ENCODE measurements at places on chromosomes 3 and 15.

DNA sequence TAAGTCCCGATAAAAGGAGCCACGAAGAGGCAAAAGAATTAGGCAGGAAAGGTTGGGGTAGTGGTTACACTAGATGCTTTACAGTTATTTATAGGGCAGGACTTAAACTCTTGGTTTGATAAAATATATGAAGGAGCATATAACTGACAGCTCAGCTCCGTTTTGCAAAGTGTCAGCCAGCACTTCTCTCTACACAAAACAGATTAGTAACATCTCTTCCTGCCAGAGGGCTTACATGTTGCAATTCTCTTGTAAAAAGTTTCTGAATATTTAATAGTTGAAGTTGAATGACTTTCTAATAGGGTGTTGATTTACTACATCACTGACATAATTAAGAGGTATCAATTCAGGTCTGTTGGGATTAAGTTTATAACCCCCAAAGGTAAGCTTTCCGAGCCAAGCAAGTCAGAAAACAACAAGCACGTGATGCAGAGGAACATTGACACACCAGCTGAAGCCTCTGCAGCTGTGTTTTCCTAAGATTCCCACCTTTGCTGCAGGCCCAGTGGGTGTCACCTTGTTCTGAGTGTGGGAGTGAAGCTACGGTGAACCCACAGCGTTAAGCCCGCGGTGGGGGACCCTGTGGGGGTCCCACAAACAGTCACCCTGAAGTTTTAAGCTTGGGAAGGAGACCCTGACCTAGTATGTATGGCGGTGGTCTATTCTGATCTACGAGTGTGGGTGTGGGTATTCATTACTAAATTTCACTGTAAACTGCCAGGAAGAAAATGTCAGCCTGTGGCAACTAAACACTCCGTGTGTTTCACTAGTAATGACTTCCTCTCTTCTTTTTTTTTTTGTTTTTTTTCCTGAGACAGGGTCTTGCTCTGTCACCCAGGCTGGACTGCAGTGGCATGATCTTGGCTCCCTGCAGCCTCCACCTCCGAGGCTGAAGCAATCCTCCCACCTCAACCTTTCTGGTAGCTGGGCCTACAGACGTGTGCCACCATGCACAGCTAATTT, 22.0 kb upstream of the ATP13A3 start:
- no peak for DNase-seq
- no peak overlapping the region for H3K4me3 ChIP-seq
- H3K27ac ChIP-seq, result no peak overlapping the region
- H3K36me3 ChIP-seq, result no peaks in the 10 kb centered on the region
- H3K27me3 ChIP-seq, result no peaks in the 10 kb centered on the region
- H3K4me1 ChIP-seq, result no peaks in the 10 kb centered on the region

GRCh38 chr3:10408680-10409079, 87.8 kb upstream of the SEC13 start:
- H3K27ac ChIP-seq, result no peak overlapping the region
- H3K4me1 ChIP-seq, result peaks cover 3% of the 10 kb centered on the region
- no peak for DNase-seq
- no peaks in the 10 kb centered on the region for H3K27me3 ChIP-seq
- H3K36me3 ChIP-seq, result no peaks in the 10 kb centered on the region
- no peak overlapping the region for H3K4me3 ChIP-seq

- H3K4me1 ChIP-seq, result peaks cover 1% of the 10 kb centered on the region
- H3K27ac ChIP-seq, result no peak overlapping the region
- no peak for DNase-seq
- no peaks in the 10 kb centered on the region for H3K36me3 ChIP-seq
- H3K27me3 ChIP-seq, result peaks cover 3% of the 10 kb centered on the region
Measured at GRCh38 chr3:34073111-34073510, 274.7 kb downstream of the PDCD6IP start.

GRCh38 chr3:172094621-172095557, 55.5 kb downstream of the FNDC3B start:
- peak overlapping the region; percentile 60 for H3K27ac ChIP-seq
- peaks cover 46% of the 10 kb centered on the region for H3K4me1 ChIP-seq
- H3K4me3 ChIP-seq, result no peak overlapping the region
- H3K27me3 ChIP-seq, result no peaks in the 10 kb centered on the region

DNA sequence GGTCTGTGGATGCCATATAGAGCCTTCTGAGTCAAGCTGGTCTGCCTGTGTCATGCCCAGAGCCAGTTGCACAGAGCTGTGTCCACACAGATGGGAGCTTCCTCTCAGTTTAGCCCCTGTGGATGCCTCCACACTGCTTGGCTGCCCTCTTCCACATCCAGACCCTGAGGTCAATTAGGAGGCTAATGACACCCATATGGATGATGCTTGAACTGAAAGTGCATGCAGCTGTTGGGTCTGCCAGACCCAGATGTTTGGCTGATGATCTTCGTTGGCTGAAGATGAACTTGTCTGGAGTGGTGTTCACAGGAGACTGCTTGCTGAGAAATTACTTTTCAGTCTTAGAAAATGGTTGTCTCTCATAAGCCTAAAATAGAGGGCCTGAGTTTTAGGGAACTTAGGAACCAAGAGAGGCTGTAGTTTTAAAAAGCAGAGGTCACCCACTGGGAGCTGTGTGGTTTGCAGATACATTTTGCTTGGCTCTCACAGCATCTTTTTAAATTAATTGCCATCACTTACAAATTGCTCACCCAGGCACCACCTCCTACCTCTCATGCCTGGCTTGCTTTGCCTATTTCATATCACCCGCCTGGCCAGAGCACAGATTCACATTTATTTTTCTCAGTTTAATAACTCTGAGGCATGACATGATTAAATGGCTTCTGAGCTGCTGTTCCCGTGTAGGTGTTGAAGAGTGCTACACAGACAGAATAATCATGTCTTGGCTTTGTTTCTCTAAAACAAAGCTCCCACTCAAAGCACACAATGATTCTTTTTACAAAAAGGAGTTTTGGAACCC, 176.1 kb downstream of the MINAR1 start:
- H3K27ac ChIP-seq, result no peak overlapping the region
- H3K4me3 ChIP-seq, result no peak overlapping the region
- DNase-seq, result no peak

GRCh38 chr3:166554023-166554422, 716.8 kb upstream of the BCHE start:
- H3K27ac ChIP-seq, result no peak overlapping the region
- H3K27me3 ChIP-seq, result no peaks in the 10 kb centered on the region
- no peaks in the 10 kb centered on the region for H3K4me1 ChIP-seq

- no peaks in the 10 kb centered on the region for H3K27me3 ChIP-seq
- H3K27ac ChIP-seq, result no peak overlapping the region
- H3K4me1 ChIP-seq, result peaks cover 34% of the 10 kb centered on the region
- no peak for DNase-seq
- peaks cover 48% of the 10 kb centered on the region for H3K36me3 ChIP-seq
Measured at GRCh38 chr3:12998648-12999047, 74.6 kb downstream of the IQSEC1 start.

- no peaks in the 10 kb centered on the region for H3K27me3 ChIP-seq
- no peak overlapping the region for H3K27ac ChIP-seq
- no peak for DNase-seq
- H3K36me3 ChIP-seq, result no peaks in the 10 kb centered on the region
- no peak overlapping the region for H3K4me3 ChIP-seq
Measured at GRCh38 chr3:7950890-7951289, 550.7 kb upstream of the LMCD1 start.

GRCh38 chr3:128351546-128351945, 115.1 kb downstream of the DNAJB8 start:
- DNase-seq, result no peak
- H3K36me3 ChIP-seq, result no peaks in the 10 kb centered on the region
- H3K27me3 ChIP-seq, result no peaks in the 10 kb centered on the region
- no peaks in the 10 kb centered on the region for H3K4me1 ChIP-seq
- H3K27ac ChIP-seq, result no peak overlapping the region

- no peak for DNase-seq
- peaks cover 17% of the 10 kb centered on the region for H3K27me3 ChIP-seq
- H3K27ac ChIP-seq, result no peak overlapping the region
- no peaks in the 10 kb centered on the region for H3K36me3 ChIP-seq
- H3K4me1 ChIP-seq, result peaks cover 15% of the 10 kb centered on the region
- no peak overlapping the region for H3K4me3 ChIP-seq
Measured at GRCh38 chr3:140712301-140712700, 34.4 kb downstream of the TRIM42 start.

DNA sequence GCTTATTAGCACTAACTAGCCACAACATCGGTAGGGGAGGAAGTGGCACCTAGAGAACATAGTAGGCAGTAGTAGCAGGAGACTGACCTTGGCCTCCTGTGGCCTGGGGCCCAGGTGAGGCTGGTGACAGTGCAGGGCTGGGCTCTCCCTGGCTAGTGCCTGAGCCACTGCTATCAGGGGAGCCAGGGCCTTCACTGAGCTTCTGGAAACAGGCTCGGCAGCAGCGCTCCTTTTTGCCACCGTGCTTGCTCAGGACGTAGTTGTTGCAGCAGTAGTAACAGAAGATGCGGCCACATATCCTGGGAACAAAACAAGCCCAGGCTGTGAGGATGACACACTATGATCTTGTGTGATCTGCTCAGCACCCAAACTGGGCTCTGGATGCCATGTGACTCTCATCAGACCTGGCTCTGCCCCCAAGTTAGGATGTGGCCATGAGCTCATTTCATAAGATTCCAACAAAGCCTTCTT, 15.1 kb downstream of the CXCR6 start:
- no peak for DNase-seq
- H3K36me3 ChIP-seq, result peaks cover 96% of the 10 kb centered on the region
- H3K4me3 ChIP-seq, result no peak overlapping the region

DNA sequence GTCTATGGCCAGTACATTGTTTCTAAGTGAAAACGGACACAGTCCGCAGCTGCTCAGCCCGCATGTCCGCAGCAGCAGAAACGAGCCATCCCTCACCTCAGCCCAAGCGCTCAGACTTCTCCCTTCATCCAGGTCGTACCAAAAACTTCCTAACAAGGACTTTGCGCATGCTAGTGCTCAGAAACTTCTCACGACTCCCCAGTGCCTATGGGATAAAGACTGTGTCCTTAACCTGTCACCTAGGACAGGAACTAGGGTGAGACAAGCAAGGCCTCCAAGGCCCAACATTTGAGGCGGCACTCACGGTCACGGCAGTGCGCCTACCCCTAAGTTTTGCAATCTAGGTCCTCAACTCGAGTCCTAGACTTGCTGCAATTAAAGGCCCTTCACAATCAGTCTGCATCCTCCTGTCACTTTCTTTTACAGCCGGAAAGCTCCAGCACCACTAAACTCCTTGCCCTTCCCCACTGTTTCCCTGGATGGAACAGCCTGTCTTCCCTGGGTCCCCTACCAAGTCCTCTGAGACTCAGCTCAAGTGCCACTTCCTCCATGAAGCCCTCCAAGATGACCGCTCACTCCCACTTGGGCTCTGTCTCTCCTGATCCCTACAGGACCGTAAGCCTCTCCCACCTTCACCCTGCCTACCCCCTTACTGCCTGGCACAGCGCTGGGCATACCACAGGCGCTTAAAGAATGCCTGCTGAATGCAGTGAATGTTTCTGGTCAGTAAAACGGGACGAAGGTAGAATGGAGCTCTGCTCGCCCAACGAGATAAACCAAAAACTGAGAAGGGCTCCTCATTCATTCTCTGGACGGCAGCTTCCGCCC, 1.2 kb downstream of the CLN6 start:
- no peak for DNase-seq
- H3K27ac ChIP-seq, result peak overlapping the region; percentile 76
- H3K36me3 ChIP-seq, result peaks cover 27% of the 10 kb centered on the region
- H3K27me3 ChIP-seq, result no peaks in the 10 kb centered on the region

DNA sequence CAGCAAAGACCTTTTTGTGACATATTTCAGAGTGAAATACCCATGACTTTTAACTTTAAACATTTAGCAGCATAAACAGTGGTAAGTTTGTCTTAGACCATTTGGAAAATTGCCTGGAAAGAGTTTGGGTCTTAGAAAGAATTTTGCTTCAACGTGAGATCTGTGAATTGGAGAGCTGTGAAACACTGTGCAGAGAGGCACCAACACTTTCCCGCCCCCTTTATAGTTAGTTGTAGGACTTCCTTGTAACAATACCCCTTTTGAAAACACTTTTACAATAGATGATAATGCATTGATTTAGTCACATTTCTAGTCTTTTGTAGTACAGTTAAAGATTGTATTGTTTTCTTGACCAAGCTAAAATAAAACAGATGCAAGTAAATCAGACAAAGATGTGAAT, 43.5 kb upstream of the MBNL1 start:
- no peak for DNase-seq
- no peak overlapping the region for H3K4me3 ChIP-seq
- no peak overlapping the region for H3K27ac ChIP-seq
- H3K4me1 ChIP-seq, result peaks cover 37% of the 10 kb centered on the region
- no peaks in the 10 kb centered on the region for H3K36me3 ChIP-seq
- no peaks in the 10 kb centered on the region for H3K27me3 ChIP-seq

GRCh38 chr3:192916371-192917027, 1.2 kb downstream of the MB21D2 start:
- H3K27ac ChIP-seq, result peak overlapping the region; percentile 87
- DNase-seq, result no peak
- peaks cover 26% of the 10 kb centered on the region for H3K36me3 ChIP-seq
- peak overlapping the region; percentile 97 for H3K4me3 ChIP-seq

DNA sequence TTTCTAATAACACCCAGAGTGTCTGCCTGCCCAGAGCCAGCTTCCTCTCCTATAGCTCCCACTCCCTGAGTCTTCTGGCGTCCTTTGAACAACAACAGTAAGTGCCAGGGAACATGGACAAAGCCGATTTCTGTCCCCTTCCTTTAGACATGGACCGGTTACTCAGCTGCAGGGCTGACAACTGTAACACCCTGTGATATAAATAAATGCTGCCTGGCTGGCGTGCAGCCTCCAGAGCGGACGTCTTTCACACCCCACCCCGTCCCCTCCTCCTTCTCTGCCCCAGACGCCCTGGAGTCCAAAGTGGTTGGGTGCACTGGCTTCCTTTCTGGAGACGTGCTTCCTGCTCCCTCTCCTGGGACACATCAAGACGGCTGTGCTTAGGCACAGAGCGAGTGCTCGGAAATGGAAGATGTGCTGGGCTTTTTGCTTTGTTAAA, 281.9 kb upstream of the LRRFIP2 start:
- no peak for DNase-seq
- no peaks in the 10 kb centered on the region for H3K36me3 ChIP-seq
- no peak overlapping the region for H3K4me3 ChIP-seq
- peaks cover 4% of the 10 kb centered on the region for H3K4me1 ChIP-seq

DNA sequence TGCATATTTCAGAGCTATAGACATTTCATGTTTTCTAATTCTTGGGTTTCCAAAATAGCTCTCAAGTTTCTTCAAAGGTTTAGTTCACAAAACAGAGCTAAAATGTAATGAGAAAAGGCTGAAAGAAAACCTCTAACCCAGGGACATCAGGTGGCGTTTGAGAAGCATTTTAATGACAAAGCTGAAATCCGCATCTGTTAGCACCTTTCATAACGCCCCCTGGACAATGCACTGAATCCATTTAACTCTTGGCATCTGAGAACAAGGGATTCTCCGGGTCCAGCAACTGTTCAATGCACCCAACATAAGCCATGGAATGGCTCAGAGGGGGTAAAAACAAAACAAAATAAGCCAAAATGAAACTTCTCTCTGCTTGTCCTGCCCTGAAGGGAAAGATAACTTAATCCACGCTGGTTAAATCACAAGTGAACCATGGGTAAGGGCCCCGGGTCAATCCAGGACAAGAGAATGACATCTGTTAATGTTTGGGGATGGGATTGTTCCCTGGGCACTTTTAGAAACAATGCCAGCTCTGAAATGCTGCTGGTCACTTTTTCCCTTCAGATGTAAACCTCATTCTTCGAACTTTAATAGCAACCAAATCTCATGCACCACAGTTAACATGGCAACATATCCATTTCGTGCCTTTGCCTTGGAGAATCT, 466.2 kb upstream of the ADAMTS9 start:
- H3K4me1 ChIP-seq, result no peaks in the 10 kb centered on the region
- H3K27me3 ChIP-seq, result no peaks in the 10 kb centered on the region
- no peak for DNase-seq
- H3K27ac ChIP-seq, result no peak overlapping the region

Data from activated T-helper 2 cell treated with anti-CD3 and anti-CD28 coated beads, Interferon-gamma antibody, Interleukin-2, Interleukin-4, amounts not matched to agents 10 μg/mL and 5 μg/mL and 100 μg/mL, durations not matched to agents 14 hours and 24 hours and 36 hours (primary cell).